ENCODE measurements at places on chromosomes 13 and 19.

- no peak for DNase-seq
Observed at GRCh38 chr13:113730258-113730691, 28.8 kb upstream of the TMEM255B start.

GRCh38 chr19:1167687-1168571 is 6.1 kb downstream of the SBNO2 start:
- DNase-seq: no peak

DNA sequence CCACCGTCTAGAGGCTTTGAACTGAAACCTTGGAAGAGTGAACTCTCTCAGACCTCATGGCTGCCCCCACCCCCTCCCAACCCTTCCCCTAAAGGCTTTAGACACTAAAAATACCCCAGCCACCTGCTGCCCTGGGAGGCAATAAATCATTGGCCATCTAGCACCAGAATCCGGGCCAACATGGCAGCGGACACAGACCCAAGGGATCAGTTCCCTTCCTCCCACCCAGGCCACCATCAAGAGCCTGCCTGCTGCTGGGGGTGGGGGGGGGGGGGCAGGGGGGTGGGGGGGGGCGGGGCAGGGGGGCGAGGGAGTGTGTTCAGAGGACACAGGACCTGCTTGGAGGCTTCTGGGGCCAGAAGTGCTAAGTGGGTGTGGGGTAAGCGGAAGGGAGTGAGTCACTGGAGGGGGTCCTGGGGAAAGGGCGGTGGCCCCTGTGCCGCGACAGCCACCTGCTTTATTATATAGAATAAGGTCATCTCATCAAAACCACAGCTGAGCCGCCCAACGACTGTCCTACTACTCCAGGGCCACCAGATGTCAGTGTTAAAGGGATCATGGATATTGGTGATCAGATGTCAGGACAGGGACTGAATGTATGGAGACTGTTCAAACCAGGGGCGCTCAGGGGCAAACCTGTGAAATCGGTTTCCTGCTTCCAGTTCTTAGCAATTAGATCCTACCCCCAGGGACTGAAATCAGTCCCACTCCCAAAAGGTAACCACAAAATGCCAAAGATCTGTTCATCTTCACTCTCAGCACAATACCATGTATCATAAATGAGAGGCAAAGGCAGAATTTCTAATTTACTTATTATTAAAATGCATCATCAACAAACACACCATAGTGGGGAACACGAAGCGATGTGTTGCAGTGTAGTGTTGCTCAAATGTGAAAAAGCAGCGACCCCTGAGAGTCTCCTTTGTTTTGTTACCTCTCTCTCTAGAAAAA is 24.3 kb downstream of the ARL11 start:
- DNase-seq: peak; percentile 46

- no peak for DNase-seq
Observed at GRCh38 chr19:14782626-14783409, 4.5 kb upstream of the ADGRE2 start.

DNA sequence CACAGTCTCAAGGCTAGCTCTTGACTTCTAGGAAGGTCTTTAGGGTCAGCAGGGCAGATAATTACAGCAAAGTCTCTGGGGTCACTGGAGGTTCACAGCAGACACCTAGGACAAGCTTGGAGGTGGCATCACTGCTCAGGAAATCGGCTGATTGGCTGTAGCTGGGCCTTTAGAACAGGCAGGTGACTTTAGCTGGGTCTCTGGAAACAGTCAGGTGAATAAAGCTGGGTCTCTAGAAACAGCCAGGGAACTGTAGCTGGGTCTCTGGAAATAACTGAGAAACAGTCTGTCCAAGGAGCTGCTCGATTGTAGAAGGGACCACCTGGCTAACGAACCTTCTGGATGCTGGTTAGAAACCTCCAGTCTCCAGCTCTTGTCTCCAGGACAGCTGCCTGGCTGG is 10.0 kb downstream of the LAIR1 start:
- no peak for DNase-seq

GRCh38 chr13:48955536-48955935 is 20.2 kb upstream of the FNDC3A start:
- DNase-seq: no peak

- DNase-seq: no peak
Observed at GRCh38 chr13:95003019-95003813, 290.9 kb upstream of the SOX21 start.

DNA sequence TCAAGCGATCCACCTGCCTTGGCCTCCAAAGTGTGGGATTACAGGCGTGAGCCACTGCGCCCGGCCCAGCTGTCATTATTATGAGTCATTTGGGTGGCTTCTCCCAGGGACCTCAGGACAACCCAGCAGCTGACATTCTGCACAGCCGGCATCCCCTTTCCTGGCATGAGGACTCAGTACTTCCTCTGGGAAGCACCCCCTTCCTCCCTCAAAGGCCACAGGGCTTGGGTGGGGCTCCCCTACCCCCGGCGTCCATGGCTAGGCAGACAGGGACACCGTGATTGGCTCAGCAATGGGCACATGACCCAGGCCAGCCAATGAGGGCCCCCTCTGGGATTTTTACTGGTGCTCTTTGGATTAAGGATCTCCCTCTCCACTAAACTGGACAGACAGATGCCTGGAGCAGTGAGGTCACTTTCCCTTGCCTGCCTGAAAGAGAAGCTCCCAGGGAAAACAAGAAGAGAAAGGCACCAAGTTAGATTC is 6.0 kb downstream of the KANK2 start:
- DNase-seq: peak; percentile 46

GRCh38 chr13:113418722-113419049 is 34.6 kb downstream of the ADPRHL1 start:
- no peak for DNase-seq

Measured in fibroblast of skin of right quadriceps (primary cell).